ENCODE measurements at places on chromosomes 5 and 9.

DNA sequence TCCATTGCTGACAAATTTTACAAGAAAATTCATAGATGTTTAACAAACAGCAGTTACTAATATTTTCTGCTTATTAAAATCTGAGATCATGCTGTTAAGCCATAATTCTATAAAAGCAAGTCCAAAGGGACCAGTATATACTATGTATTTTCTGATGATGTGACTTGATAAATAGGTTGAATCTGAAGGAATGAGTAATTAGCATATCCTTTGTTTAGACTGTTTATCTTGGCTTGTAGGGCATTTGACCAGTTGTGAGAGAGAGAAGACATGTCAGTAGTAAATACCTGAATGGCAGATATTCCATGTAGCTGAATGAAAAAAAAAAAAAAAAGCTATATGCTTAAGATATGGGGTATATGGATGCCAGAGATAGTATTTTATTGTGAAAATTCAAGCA lies 14.6 kb downstream of the CPEB4 start:
- H3K4me3 ChIP-seq = no peak overlapping the region
- no peaks in the 10 kb centered on the region for H3K27me3 ChIP-seq
- no peak for DNase-seq

GRCh38 chr5:176793343-176793699 lies 17.0 kb upstream of the UNC5A start:
- H3K4me1 ChIP-seq = no peaks in the 10 kb centered on the region
- no peaks in the 10 kb centered on the region for H3K36me3 ChIP-seq
- H3K27ac ChIP-seq = no peak overlapping the region
- H3K4me3 ChIP-seq = no peak overlapping the region
- no peaks in the 10 kb centered on the region for H3K27me3 ChIP-seq
- DNase-seq = peak; percentile 76

GRCh38 chr9:134063088-134063570 lies 4.7 kb downstream of the BRD3 start:
- H3K27ac ChIP-seq = no peak overlapping the region
- no peaks in the 10 kb centered on the region for H3K36me3 ChIP-seq
- H3K4me1 ChIP-seq = peaks cover 37% of the 10 kb centered on the region
- DNase-seq = no peak
- H3K4me3 ChIP-seq = no peak overlapping the region

GRCh38 chr9:34892886-34893285 lies 65.2 kb upstream of the PHF24 start:
- no peaks in the 10 kb centered on the region for H3K4me1 ChIP-seq
- H3K27ac ChIP-seq = no peak overlapping the region
- no peaks in the 10 kb centered on the region for H3K27me3 ChIP-seq
- H3K36me3 ChIP-seq = no peaks in the 10 kb centered on the region

GRCh38 chr5:122805481-122805880 lies 30.6 kb downstream of the SNX2 start:
- DNase-seq = no peak
- H3K27me3 ChIP-seq = no peaks in the 10 kb centered on the region
- no peak overlapping the region for H3K4me3 ChIP-seq
- no peaks in the 10 kb centered on the region for H3K4me1 ChIP-seq
- no peak overlapping the region for H3K27ac ChIP-seq

DNA sequence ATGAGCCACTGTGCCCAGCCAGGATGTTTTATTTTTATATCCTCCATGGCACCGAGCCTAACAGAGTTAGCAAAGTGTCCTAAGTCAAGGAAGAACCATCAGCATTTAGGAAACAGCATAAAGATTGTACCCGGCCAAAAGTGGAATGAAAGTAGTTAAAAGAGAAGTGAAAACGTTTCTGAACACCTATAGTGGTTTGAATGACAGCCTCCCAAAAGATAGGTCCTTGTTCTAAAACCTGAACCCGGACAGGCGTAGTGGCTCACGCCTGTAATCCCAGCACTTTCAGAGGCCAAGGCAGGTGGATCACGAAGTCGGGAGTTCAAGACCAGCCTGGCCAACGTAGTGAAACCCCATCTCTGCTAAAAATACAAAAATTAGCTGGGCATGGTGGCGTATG lies 37.4 kb downstream of the ZFAND5 start:
- no peak overlapping the region for H3K27ac ChIP-seq
- no peak overlapping the region for H3K4me3 ChIP-seq
- no peaks in the 10 kb centered on the region for H3K4me1 ChIP-seq
- no peak for DNase-seq
- no peaks in the 10 kb centered on the region for H3K27me3 ChIP-seq
- H3K36me3 ChIP-seq = no peaks in the 10 kb centered on the region

GRCh38 chr9:127967151-127967809 lies 13.5 kb downstream of the EEIG1 start:
- H3K4me1 ChIP-seq = peaks cover 59% of the 10 kb centered on the region
- no peaks in the 10 kb centered on the region for H3K27me3 ChIP-seq
- no peaks in the 10 kb centered on the region for H3K36me3 ChIP-seq
- no peak overlapping the region for H3K27ac ChIP-seq
- H3K4me3 ChIP-seq = no peak overlapping the region

- no peaks in the 10 kb centered on the region for H3K27me3 ChIP-seq
- H3K27ac ChIP-seq = no peak overlapping the region
- peaks cover 28% of the 10 kb centered on the region for H3K36me3 ChIP-seq
- H3K4me1 ChIP-seq = no peaks in the 10 kb centered on the region
- no peak overlapping the region for H3K4me3 ChIP-seq
Observed at GRCh38 chr9:5817862-5818261, 15.1 kb downstream of the ERMP1 start.

GRCh38 chr5:17398431-17398830 lies 99.6 kb upstream of the TAF11L2 start:
- peaks cover 17% of the 10 kb centered on the region for H3K4me1 ChIP-seq

GRCh38 chr9:101791938-101792337 lies 53.5 kb upstream of the GRIN3A start:
- H3K4me3 ChIP-seq = no peak overlapping the region
- H3K36me3 ChIP-seq = no peaks in the 10 kb centered on the region
- no peaks in the 10 kb centered on the region for H3K27me3 ChIP-seq
- peak; percentile 83 for DNase-seq
- H3K4me1 ChIP-seq = no peaks in the 10 kb centered on the region
- H3K27ac ChIP-seq = no peak overlapping the region
